Stimulated activated CD4-positive, alpha-beta T cell treated with anti-CD3 and anti-CD28 coated beads, Interleukin-1b, Interleukin-23, amount 100 ng/mL, for 1 hour (primary cell): ENCODE measurements at places on chromosomes 6 and 20.
A peak's percentile ranks its signal among the peaks of the same experiment; 100 is the strongest.

DNA sequence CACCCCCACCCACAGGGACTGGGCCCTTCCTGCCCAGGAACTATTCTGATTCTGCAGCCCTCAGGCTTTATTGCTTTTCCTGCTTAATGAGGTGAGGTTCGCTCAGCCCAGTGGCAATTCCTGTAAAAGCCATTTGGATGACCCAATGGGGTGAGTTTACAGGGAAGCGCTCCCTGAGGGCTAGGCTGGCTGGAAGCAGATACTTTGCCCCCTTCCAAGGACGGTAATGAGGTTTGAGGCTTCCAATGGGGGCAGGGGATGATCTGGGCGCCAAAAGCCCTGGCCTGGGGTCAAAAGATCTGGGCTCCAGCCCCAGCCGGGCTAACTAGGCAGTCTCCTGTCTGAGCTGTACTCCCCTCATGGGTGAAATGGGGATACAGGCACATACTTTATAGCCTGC is 41.8 kb downstream of the RIPOR3 start:
- DNase-seq, result no peak

GRCh38 chr6:149246691-149247384 is 70.7 kb upstream of the TAB2 start:
- DNase-seq, result no peak

DNA sequence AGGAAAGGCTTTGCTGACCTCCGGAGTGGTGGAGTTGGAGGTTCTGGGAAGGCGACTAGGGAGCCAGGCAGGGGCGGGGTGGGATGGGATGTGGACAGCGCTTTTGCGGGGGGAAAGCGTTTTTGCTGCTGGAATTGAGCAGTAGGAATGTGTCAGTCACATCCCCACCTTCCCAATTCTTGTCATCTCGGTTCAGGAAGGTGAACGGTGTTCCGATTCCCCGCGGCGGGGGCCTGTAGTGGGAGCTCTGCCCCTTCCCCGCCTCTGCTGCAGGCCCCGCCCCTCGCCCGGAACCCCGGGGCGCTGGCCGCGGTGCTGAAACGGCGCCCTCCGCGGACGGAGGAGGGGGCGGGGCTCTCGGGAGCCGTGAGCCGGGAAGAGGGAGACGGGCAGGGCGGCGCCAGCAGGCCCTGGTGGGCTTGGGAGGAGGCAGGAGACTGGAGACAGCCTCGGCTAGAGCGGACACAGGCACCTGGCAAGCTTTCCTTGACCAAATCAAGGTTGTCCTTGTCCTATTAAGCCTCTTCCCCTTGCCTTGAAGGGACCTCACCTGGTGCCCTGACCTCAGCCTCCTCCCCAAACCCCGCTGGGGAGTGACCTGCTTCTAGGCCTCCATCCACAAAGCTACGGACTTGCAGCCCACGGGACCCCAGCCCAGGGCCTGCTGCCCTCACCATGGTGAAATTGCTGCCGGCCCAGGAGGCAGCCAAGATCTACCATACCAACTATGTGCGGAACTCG is at the start of gene LHFPL5:
Gene LHFPL5, plus strand, starts transcription at position 357 of the 741 bp plus-strand sequence. Its CDS starts 319 bp downstream, at position 676.
- DNase-seq, result peak; percentile 31

GRCh38 chr6:8993111-8993510 is 557.8 kb upstream of the SLC35B3 start:
- DNase-seq, result no peak

DNA sequence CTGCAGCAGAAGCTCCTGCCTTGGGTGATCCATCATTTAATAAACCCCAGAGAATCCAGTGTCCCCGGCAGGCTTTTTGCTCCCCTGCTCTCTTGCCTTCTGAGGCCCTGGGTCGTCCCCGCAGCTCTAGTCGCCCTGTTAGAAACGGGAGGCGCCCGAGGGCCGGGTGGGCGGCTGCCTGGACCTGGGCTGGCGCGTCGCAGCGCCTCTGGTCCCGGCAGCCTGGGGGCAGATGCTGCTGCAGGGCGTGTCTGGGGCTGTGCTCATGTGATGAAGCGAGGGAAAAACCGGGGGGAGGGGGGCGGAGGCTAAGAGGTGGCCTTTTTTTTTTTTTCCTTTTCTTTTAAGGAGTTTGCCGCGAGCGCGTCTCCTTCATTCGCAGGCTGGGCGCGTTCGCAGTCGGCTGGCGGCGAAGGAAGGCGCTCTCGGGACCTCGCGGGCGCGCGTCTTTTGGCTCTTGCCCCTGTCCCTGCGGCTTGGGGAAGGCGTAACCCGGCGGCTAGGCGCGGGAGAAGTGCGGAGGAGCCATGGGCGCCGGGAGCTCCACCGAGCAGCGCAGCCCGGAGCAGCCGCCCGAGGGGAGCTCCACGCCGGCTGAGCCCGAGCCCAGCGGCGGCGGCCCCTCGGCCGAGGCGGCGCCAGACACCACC is 394 bp downstream of the AKAP12 start:
- DNase-seq, result no peak

DNA sequence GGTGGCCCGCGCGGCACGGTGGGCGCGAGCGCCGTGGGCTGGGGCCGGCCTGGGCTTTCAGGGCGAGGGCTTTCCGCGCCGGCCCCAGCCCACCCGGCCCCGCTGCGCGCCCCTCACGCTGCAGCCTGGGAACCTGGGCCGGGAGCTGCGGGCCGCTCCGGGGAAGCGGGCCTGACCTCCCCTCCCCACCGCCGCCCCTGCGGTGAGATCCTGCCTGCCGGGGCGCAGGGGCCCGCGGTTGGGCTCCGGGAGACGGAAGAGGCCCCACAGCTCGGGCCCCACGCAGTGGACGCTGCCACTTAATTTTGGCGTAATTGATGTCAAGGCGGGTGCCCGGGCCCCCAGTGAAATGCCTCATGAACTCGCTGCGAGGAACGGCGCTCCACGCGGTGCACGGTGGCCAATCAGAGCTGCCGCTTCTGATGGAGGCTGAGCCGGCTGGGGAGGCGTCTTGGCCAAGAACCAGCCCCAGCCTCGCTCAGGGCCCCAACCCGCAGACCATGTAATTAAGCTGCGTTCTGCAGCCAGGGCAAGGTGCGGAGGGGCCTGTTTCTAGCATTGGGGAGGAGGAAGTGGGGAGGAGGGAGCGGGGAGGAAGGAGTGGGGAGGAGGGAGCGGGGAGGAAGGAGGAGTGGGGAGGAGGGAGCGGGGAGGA is 96.1 kb upstream of the BHLHE23 start:
- DNase-seq, result peak; percentile 22
